ENCODE measurements at places on chromosomes 5 and 9. TPM values are rescaled to one million over a fixed set of nuclear protein-coding genes. Genes with fewer than 3 reads are reported as not detected.

NDUFS6 gene
- total RNA-seq: 26.0 TPM

CCL27 gene
- 0.15 TPM for total RNA-seq

WDR31 gene
- 4.0 TPM for total RNA-seq

LPAR1 gene
- total RNA-seq: 220 TPM

ANXA2R gene
- total RNA-seq: 1.7 TPM

BHMT2 gene
- total RNA-seq: 6.4 TPM

FBP2 gene
- total RNA-seq: not detected

STPG3 gene
- 0.66 TPM for total RNA-seq

EPB41L4A gene
- 0.29 TPM for total RNA-seq

NIM1K gene
- 9.1 TPM for total RNA-seq

TMEM215 gene
- not detected for total RNA-seq

ZDHHC11B gene
- 0.29 TPM for total RNA-seq

MTAP gene
- 30.5 TPM for total RNA-seq

ARSI gene
- 12.1 TPM for total RNA-seq
